Neural crest cell (in vitro differentiated cells): ENCODE measurements at places on chromosomes 11 and 22.

DNA sequence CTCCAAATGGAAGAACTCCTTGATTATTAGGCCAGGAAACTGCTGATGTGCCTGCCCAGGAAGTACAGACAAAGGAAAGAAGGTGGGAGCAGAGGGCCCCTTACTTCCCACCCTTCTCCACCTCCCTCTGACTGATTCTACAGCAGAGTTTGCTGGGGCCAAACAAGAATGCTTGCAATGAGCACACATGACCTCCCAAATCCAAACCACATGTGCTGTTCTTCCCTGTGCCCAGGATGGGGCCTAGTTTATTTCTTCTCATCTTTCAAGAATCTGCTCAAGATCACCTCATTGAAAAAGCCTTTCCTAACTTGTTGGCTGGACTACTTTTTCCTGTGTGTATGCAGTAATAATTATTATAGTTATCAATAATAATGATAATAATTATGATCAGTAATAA is 286.1 kb downstream of the RAB38 start:
- DNase-seq = no peak

- DNase-seq = no peak
Measured at GRCh38 chr11:1827095-1827813, 7.5 kb upstream of the SYT8 start.

GRCh38 chr11:129747071-129747470 is 68.6 kb upstream of the TMEM45B start:
- DNase-seq = no peak

GRCh38 chr11:26806219-26806618 is 84.4 kb upstream of the SLC5A12 start:
- no peak for DNase-seq

GRCh38 chr11:72805216-72805615 is 9.0 kb upstream of the ATG16L2 start:
- no peak for DNase-seq

- no peak for DNase-seq
Measured at GRCh38 chr11:76660533-76661305, 9.8 kb downstream of the LRRC32 start.

- no peak for DNase-seq
Measured at GRCh38 chr11:35173616-35174566, 34.9 kb downstream of the CD44 start.

DNA sequence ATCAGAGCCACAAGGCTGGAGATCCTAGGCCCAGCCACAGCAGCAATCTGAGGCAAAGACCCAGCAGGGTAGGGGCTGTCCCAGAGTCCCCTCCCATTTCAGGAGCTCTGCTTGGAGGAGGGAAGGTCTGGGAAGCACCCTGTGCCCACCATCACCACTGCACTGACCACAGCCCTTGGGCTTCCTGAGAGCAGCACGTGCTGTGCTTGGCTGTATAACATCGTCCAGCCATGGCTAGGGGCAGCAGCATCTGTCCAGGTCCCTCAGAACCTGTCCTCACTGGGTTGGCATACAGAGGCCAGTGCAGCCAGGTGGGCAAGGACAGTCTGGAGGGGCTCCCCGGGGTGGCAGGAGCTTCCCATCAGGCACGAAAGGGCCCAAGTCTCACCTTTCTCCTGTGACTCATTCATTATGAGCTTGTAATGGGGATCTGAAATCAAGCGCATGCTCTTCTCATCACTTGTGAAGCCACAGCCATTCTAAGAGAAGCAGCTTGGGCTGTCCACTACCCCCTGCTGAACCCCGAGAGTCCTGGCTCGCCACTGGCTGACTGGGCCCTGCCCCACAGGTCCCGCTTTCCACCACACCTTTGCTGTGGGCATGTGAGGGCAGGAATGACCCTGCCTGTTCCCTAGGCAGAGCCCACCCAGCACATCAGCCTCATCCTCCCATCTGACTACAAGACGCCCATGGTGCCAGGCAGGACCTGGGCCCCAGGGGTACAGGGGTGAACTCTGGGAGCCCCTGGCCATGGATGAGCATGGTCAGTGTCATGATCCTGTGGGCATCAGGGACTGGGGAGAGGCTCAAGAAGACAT is 83.3 kb downstream of the MED15 start:
- no peak for DNase-seq

- DNase-seq = no peak
Measured at GRCh38 chr11:64747961-64748665, 4.2 kb upstream of the RASGRP2 start.

DNA sequence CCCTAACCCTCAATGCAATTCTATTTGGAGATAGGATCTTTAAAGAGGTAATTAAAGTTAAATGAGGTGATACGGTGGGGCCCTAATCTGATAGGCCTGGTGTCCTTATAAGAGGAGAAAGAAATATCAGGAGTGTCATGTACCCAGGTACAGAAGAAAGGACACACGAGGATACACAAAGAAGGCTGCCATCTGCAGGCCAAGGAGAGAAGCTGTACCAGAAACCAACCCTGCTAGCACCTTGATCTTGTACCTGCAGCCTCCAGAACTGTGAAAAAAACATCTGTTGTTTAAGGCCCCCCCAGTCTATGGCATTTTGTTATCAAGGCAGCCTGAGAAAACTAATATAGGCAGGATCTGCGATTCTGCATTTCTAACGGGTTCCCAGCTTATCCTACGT is 44.2 kb downstream of the FBXO7 start:
- DNase-seq = no peak

DNA sequence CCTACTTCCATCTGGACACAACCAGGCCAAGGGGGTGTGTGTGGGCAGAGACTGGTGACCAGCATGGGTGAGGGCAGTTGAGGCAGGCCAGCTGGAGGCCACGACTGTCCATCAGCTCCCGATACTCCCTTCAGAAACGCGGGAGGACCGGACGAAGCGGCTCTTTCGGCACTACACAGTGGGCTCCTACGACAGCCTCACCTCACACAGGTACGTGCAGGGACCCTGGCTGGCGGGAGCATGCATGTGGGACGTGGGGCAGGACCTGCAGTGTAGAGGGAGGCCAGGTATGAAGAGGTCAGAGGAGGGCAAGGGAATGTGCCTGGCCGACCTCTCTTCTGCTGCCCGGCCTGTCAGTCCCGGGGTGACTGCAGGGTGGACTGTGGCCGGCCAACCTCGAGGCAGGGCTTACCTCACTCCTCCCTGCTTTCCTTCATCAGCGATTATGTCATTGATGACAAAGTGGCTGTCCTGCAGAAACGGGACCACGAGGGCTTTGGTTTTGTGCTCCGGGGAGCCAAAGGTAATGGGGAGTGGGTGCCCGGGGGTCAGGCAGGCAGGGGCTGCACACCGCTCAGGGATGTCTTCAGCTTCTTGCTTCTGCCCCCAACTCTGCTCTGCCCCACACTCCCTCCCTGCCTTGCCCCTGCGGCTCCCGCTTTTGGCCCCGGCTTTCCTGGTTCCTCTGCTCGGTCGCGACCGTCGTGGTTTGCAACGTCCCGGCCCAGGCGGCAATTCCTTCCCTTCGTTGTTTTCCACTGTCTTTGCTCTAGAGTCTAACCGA is 31.3 kb downstream of the SHANK3 start:
- no peak for DNase-seq

- DNase-seq = no peak
Measured at GRCh38 chr11:6061475-6061874, 30.9 kb upstream of the OR56A1 start.

GRCh38 chr22:44318751-44319150 is 6.0 kb upstream of the SHISAL1 start:
- no peak for DNase-seq

- no peak for DNase-seq
Measured at GRCh38 chr11:82267186-82267585, 466.5 kb downstream of the FAM181B start.

GRCh38 chr11:120129570-120129969 is 8.3 kb downstream of the TRIM29 start:
- no peak for DNase-seq

DNA sequence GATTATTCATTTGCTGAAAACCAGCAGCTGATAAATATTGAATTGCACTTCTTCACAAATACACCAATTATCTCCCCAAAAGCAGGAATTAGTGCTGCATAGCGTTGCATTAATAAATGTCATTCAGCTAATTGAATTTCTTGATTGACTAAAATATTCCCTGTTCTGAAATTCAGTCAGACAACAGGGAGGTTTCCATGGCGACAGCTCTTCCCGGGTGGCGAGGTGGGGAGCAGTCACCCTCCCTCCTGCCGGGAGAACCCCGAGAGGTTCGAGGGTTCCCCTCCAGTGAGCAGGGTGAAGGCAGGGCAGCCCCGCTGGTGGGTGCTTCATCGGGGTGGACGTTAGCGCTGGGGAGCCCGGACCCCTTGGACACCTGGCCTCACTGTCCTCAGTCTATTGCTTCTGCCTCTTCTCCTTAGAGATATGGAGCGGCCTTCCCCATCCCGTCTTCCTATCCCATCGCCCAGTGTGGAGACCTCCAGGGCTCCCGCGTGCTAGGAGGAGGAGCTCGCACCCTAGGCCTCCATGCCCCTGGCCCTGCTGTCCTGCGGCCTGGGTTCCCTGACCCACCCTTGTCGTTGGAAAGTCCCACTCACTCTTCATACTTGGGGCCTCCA is 983.5 kb downstream of the BRD1 start:
- DNase-seq = no peak

DNA sequence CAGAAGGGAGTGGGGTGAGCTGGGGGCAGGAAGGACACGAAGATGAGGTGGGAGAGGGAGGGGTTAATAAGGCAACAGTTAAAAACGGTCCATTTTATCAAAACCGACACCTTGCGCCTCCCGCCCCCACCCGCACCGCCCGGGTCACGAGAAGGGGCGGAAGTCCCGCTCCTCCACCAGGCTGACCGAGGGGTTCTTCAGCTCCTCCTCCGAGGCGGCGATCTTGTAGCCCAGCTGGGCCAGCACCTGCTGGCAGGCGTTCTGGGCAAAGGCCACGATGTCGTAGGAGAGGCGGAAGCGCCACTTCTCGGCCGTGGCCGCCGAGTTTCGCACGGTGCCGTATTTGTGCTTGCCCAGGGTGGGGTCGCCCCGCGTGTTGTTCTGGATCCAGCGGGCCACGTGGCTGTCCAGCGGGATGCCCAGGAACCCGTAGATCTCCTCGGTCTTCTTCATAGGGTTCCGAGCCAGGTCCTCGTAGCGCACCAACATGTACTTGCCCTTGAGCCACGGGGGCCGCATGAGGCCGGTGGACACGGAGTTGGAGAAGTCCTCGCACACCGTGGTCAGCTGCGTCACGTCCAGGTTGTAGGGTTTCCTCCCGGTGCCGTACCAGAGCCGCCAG is 15.8 kb downstream of the CHST1 start:
- no peak for DNase-seq
